ENCODE measurements at places on chromosomes 3 and 15.

GRCh38 chr3:3798631-3799113 lies 559 bp upstream of the LRRN1 start:
- DNase-seq, result no peak

- DNase-seq, result no peak
Observed at GRCh38 chr3:78641703-78642102, 1126.1 kb downstream of the ROBO1 start.

DNA sequence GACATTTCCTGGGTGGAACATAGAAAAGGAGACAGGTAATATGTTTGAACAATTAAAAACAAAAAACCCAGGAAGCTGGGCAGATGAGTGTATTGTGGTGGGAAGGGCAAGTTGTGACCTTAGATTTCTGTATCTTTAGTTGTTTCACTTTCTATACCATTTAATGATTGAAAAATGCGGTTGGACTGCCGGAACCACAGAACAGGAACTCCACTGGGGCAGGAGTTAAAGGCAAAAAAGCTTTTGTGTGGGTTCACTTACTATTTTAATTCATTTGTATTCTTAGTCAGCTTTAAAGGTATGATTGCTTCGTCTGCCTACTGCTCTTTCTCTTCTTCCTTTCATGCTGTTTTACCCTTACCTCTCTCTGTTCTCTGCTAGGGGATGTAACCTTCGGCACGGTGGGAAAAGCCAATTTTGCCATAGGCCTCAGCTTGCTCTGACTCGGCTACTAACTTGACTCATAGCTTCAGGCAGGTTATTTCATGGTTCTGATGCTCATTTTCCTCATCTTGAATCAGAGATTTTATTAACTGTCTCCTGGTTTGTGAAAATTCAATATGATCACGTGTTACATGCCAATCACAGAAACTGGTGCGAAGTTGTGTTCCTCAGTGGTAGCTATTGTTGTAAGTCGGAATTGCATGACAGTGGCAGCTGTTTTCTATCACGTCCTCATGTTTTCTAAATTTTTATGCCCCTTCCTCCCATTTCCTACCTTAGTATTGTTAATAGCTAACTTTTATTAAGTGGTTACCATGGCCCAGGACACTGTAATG lies 1.6 kb upstream of the MCTP2 start:
- no peak for DNase-seq

DNA sequence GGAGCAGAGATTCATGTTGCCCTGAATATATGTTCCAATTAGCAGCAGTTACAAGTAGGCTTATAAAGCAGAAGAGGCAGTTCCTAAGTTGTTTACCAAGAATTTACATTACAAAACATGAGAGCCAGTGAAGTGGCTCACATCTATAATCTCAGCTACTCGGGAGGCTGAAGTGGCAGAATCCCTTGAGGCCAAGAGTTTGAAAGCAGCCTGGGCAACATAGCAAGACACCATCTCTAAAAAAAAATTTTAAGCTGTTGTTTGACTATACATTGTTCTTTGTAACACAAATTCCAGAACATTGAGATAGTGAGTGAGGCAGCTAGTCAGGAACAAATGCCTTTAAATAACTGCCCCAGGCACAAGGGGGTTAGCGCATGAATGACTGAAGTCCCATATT lies 10.3 kb upstream of the ZMAT3 start:
- no peak for DNase-seq

All from activated gamma-delta T cell (primary cell).